Spinal cord (tissue), 10 donors: ENCODE measurements at places on chromosomes 1 and 21. TPM values are rescaled to one million over a fixed set of nuclear protein-coding genes. Genes with fewer than 3 reads are reported as not detected.
A peak's percentile ranks its signal among the peaks of the same experiment; 100 is the strongest.

DNA sequence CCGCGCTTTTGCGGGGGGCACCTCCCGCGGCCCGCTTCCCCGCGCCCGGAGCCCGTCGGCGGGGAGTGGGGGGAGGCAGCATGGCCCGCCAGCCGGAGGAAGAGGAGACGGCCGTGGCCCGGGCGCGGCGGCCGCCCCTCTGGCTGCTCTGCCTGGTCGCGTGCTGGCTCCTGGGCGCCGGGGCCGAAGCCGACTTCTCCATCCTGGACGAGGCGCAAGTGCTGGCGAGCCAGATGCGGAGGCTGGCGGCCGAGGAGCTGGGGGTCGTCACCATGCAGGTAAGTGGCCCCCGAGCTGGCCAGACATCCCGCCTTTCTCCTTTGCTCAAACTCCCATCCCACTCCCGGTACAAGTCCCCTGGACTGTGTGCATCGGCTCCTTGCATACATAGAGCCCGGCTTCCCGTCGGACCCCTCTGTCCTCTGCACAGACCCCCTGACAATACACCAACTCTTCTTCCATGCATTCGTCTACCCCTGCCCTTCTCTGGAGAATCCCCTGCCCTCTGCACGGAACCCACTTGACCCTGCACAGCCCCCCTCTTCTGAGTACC is 812 bp downstream of the CACHD1 start:
- DNase-seq: peak; percentile 25

DNA sequence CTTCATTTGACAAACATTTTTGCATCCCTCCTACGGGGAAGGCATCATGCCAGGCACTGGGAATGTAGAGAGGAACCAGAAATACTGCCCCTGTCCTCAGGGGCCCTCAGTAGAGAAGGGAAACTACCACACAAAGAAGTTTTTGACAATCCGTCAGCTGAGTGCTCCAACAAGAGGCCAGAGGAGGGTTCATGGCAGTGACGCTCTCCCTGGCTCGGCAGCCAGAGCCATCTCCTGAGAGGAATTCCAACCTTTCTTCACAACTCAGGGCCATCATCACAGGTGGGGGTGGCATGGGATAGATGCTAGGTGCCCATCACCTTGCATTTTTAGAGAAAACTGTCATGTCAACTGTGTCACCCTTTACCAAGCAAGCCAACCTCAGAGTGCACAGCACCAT is 154.1 kb downstream of the HIVEP3 start:
- no peak for DNase-seq

Gene LY9
- 0.35 TPM for polyA plus RNA-seq

DNA sequence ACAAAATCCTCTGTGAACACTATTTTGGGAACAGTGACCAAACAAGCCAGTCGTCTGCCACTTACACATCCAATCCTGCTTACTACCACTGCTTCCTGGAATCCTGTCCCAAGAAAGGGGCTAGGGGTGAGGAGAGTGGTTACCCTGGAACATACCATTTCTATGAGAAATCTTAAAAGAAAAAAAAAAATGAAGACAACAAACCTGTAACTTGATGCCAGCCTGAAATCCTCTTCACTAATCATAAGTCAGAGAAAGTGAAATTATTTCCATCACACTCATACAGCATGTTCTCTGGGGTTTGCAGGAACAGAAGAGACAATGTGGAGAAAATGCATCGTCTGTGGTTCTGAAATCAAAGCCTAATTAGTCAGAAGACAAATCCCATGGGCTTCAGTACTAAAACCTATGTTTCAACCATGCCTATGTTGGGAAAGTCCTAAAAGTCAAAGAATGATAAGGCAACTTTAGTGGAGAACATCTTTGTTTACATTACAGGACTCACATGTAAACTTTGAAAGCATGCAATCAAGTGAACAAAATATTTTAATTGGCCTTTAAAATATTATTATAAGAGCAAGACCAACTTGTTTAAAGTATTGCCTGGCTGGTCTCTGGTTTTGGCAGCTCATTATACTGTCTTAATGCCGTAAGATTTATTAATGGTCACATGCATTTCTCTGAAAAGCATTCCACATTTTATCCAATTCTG is 220.7 kb downstream of the LTN1 start:
- DNase-seq: peak; percentile 6

Gene STRIP1
- polyA plus RNA-seq: 74.3 TPM

Gene ASAP3
- polyA plus RNA-seq: 41.3 TPM

- no peak for DNase-seq
Observed at GRCh38 chr1:203706444-203706843, 58.5 kb upstream of the LAX1 start.

DNA sequence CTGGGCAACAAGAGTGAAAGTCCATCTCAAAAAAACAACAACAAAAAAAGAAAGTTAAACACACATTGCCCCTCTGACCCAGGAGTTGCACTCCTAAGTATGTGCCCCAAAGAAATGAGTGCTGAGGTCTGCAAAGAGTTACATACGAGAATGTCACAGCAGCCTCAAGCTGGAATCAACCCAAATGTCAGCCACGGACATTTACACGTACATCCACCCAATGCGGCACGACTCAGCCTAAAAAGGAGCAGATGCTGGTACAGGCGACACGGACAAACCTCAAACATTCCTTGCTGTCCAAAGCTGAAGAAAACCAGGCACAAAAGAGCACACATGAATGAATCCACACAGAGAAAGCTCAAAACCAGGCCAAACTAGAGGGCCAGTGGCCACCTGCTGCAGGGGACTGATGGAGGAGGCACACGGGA is 46.8 kb upstream of the ECE1 start:
- DNase-seq: no peak

DNA sequence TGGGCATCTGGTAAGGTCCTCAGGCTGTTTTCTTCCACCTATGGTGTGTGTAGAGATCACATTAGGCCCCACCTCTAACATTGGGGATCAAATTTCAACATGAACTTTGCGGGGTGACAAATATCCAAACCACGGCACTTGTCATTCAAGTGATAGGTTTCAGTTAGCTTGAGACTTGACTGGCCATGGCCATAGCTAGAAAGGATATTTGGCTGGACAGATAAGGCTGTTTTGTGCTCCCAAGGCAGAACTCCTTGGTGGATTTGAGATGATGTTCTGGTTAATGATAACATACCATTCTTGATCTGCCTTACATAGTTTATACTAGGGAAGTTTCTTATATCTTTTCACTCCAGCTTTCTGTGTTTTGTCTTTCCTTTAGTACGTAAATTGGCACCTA is 48.5 kb downstream of the CELF3 start:
- DNase-seq: no peak

DNA sequence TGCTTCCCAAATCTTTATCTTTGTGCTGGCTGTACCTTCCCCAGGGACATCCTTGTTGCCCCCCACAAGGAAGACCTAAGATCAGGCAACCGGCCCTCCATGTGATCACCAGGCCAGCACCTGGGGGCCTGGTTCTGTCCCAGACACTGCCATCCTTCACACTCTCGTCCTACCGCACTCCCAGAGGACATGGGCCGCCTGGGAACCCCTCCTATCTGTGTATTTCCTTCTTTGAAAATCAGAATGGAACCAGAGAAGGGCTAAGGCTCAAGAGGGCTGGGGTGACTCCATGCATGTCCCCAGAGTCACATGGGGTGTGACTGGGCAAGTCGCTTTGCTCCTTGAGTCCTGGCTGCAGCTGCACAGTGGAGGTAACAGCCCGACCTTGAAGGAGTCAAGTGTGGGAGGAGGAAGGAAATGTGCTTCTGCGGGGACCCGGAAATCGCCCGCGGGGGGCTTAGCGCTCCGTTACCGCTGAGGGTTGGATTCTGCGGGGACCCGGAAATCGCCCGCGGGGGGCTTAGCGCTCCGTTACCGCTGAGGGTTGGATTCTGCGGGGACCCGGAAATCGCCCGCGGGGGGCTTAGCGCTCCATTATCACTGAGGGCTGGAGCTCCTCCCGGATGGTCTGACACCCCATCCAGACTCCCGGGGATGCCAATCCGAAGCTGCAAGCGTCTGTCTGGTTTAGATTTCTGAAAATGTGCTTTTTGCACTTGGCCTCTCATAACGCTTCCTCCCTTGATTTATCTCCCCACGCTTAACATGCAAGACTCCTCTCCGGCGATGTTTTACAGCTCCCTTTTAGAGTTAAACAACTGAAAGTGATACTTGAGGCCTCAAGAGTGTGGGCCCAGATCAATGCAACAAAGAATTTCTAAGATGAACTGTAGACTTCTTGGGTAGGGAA is 278.9 kb downstream of the NPHP4 start:
- no peak for DNase-seq

GRCh38 chr1:185480545-185480944 is 163.5 kb upstream of the IVNS1ABP start:
- no peak for DNase-seq

DNA sequence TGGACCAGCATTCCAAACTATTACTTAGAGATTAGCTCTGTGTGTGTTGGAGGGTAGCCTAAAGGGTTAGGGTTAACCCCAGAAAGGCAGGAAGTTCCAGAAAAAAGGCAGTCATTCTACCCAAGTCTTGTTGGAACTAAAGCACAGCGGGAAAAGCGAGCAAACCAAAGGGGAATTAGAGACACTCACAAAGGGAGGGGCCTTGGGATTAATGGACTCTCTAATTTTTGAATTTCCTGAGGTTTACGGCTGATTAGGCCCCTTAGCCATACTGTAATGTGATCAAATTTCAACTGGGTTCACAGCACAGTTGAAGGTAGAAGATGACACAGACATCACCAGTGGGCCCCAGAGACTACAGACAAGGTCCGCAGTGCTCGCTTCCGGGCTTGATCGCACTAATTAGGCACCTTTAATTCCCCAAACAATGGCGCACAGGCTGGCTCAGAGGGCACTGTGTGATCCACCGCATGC is 28.3 kb downstream of the CAPZB start:
- DNase-seq: no peak

GRCh38 chr1:66397192-66397591 is 136.8 kb upstream of the SGIP1 start:
- DNase-seq: no peak

Gene EPHX1
- 48.5 TPM for polyA plus RNA-seq

DNA sequence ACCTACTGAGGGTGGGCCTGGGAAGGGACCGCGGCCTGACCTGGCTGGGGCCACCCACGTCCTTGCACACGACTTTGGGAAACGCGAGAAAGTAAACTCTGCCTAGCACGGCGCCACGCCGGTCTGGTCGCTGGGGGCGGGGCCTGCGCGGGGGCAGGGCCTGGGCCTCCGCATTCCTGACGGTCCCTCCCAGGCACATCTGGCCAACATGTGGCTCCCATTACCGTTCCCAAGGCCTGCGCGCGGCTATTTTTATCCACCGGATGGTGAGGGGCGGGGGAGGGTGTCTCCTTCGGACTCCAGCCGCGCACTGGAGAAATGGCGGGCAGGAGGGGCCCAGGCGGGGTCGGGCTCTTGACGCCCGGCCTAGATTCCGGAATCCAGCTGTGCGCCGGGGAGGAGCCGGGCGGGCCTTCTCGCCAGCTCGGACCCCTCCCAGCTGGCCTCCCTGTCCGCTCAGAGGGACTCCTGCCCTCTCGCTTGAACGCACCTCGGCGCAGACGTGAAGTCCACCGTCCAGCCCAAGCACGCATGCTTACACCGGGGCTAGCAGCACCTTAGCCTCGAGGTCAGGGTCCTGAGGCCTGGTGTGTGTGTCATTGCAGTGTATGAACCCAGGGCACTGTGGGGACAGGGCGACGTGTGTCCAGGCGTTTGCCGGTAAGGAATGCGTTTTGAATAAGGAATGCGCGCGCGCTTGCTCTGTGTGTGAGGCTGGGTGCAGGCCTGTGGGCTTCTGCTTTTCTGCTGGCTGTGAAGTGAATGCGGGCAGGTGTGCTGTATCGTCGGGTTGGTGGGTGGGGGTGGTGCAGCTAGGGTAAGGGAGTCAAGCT is 2.1 kb downstream of the EVA1B start:
- no peak for DNase-seq

- peak; percentile 38 for DNase-seq
Observed at GRCh38 chr1:204151552-204152309, at the start of gene ETNK2. Gene ETNK2 (minus strand): TSS chr1:204152044. CDS start chr1:204151852, 192 bp downstream.

Gene C1orf210
- polyA plus RNA-seq: not detected

Gene BCL2L15
- 1.1 TPM for polyA plus RNA-seq

DNA sequence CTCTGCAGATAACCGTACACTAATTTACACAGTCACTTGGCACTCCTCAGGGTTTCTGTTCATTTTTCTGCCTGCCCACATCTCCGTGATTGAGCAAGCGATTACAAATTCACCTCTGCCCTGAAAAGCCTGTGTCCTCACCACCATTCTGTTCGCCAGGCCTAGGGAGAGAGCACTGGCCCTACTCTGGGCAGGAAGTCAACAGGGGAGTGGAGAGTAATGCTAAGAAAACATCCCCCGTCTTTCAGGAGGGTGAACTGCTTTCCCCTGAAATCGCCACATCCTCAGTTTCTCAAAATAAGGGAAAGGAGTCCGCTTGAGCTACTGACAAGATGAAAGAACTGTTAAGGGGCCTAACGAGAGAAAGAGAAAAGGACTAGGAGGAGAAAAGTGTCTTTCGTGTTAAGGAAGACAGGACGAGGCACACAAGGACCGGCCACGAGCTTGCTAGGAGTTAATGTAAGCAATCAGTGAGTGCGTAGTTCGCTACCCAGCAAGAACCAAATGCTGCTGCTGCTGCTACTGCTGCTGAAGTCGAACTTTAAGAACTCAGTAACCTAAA is 632 bp downstream of the PEX19 start:
- DNase-seq: no peak

Gene HEYL
- 9.8 TPM for polyA plus RNA-seq

GRCh38 chr1:220692436-220693228 is 2.5 kb downstream of the C1orf115 start:
- no peak for DNase-seq

GRCh38 chr1:160978510-160978927 is 23.9 kb upstream of the ITLN2 start:
- DNase-seq: no peak

GRCh38 chr1:213231795-213232231 is 180.8 kb downstream of the RPS6KC1 start:
- DNase-seq: no peak

GRCh38 chr1:62621907-62622306 is 24.6 kb downstream of the ANGPTL3 start:
- DNase-seq: no peak

Gene LHX8
- polyA plus RNA-seq: not detected

DNA sequence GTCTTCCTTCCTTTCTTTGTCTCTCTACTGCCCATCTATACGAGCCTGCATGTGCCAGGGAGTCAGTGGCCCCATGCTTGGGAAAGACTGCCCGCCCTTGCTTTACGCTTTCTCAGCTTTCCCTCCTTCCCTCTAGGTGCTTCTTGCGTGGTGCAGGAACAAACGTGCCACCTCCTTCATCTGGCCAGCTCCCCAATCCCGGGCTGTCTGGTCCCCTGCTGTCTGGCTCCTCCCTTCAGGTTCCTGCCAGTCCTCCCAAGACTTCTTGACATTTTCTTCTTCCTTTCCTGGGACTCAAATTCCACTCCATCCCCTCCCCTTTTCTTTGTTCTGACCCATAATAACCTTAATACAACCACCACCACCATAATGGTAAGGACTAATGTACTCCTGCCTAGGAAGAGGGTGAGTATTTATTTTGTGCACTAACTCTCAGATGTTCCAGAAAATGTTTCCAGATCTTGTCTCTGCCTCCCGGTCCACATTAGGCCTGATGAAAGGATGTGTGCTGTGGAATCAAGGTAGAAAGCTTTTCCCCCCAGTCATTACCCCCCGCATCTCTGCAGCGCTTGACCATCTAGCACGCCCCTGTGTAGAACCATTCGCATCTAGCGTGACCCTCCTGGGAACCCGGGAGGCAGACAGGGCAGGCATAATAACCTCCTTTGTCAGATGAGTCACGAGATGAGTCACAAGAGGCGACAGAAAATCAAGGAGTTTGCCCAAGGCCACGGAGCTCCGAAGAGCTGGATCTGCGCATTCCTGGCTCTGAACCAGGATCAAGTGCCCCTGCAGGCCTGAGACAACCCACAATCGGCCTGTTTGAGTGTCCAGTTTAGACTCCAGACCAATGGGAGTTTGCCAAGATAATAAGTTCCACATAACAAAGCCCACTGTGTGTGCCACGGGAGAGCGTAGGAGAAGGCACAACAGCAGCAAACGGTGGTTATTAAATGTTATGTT is 60.1 kb upstream of the NEK2 start:
- no peak for DNase-seq

Gene FCRL5
- polyA plus RNA-seq: not detected
